ENCODE measurements at places on chromosomes 6 and 20.

GRCh38 chr20:24896984-24897383 lies 52.1 kb upstream of the CST7 start:
- DNase-seq: no peak

GRCh38 chr20:47319517-47320252 lies 36.8 kb downstream of the ZMYND8 start:
- DNase-seq: no peak

DNA sequence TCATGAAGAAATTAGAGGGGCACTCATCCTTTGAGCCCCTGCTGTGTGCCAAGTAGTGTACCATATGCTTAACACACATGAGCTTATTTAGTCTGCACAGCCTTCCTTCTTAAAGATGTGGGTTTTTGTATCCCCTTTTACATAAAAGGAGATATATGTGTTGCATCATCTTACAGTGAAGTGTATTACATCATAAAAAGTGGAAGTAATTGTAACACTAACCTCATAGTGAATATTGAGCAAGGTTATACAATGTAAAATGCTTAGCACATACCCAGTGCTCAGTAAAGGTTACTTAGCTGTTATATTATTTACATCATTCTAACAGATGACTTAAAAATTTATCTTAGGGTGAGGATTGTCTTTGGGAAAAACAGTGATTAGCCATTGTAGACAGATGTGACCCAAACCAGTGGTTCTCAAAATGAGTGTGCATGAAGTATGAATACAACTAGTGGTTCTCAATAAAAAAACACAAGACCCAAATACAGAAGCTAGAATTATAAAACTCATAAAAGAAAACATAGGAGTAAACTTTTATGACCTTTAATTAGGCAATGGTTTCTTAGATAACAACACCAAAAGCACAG lies 3.8 kb upstream of the PIGU start:
- no peak for DNase-seq

- DNase-seq: no peak
These were observed 1.6 kb downstream of the RAET1G start for GRCh38 chr6:149921361-149921760.

DNA sequence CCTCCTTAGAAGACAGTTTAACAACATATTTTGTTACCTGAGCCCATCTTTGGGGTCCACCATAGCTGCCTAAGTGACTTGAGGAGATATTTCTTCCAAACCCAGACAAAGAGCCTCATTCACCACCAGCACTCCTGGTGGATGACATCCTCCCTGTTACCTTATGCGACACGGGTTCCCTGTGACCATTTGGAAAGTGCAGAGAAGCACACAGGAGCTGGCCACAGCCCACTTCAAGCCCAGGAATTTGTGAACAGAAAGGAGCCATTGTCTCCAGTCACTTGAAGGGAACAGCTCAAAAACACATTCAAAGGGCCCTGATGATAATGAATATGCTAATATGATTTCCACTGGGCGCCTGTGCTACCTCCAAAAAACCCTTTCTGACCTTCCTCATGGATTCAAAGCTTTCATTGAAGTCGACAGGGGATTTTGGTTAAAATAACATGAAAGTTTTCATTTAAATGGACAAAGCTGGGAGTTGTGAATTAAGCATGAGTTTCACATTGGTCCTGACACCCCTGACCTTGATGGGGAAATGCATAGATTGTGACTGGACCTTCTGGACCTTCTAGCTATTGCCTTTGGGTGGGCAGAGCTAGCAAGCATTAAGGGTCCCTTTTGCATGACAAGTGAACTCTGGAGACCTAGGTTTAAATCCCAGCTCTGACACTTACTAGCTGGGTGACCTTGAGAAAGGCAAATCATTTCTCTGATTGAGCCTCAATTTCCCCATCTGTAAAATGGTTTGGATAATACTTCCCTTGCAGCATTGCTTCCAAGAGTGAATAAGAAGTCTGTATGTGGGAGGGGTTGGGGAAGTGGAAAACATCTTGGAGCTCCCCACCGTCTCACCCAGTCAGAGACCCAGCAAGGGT lies 83.3 kb upstream of the SIRPA start:
- DNase-seq: no peak

- no peak for DNase-seq
These were observed 160.1 kb downstream of the SMOC2 start for GRCh38 chr6:168601111-168601510.

DNA sequence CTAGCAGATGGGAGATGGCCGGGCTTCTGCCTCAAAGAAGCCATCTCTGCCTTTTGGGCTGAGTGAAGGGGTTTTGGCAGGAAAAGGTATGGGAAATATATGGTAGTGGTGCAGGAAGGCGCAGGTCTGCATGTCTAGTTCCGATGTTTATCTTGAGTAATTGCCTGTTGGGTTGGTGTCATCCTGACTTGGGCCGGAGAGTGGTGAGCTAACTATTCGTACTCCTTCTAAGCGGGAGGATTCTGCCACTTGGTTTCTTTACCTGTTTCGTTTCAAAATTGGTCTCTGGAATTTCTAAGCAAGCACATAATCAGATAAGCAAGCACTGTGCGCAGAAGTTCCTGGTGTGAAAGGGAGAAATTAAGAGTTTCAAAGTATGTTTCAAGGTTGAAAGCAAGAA lies 229.6 kb downstream of the SAMD5 start:
- no peak for DNase-seq
